ENCODE measurements at places on chromosomes 5 and 9. TPM values are rescaled to one million over a fixed set of nuclear protein-coding genes. Genes with fewer than 3 reads are reported as not detected.

Gene CCL27
- total RNA-seq = 0.43 TPM

Gene FOXI1
- total RNA-seq = not detected

Gene WDR38
- not detected for total RNA-seq

Gene PCDHGA3
- not detected for total RNA-seq

Gene PAM
- total RNA-seq = 65.8 TPM

Gene RAB14
- total RNA-seq = 55.5 TPM

Gene IL9
- total RNA-seq = not detected

Gene GNPDA1
- 82.4 TPM for total RNA-seq

Gene ZNF367
- 29.3 TPM for total RNA-seq

Gene IFNA13
- not detected for total RNA-seq

Gene GPR150
- total RNA-seq = 0.45 TPM

Gene TICAM2
- total RNA-seq = 0.27 TPM

Gene SLC22A4
- 0.74 TPM for total RNA-seq

Gene STC2
- total RNA-seq = 40.9 TPM

Gene TAS2R1
- not detected for total RNA-seq

Gene ZNF658
- 1.6 TPM for total RNA-seq

Gene PIK3R1
- total RNA-seq = 57.6 TPM

Gene PRLR
- total RNA-seq = not detected

Gene ENTPD2
- not detected for total RNA-seq

Gene RASGRF2
- 14.9 TPM for total RNA-seq

Gene TMEFF1
- total RNA-seq = 0.78 TPM

Gene IL3
- 0.25 TPM for total RNA-seq

Gene LOX
- total RNA-seq = not detected

Gene PCDHA9
- not detected for total RNA-seq

Gene KIF4B
- not detected for total RNA-seq

Gene ACOT12
- total RNA-seq = not detected

Gene FOXD4L3
- 0.14 TPM for total RNA-seq

Gene IL7R
- total RNA-seq = 142 TPM

Gene HACD4
- 4.0 TPM for total RNA-seq

Gene SPATA31D4
- not detected for total RNA-seq

Gene GPSM1
- 10.0 TPM for total RNA-seq

Gene DIRAS2
- not detected for total RNA-seq

Gene NINJ1
- 118 TPM for total RNA-seq

Gene C5orf52
- total RNA-seq = not detected

Gene TEX53
- total RNA-seq = not detected

Gene CARD6
- 1.2 TPM for total RNA-seq

Gene TMEM267
- total RNA-seq = 20.0 TPM

Gene GRXCR2
- total RNA-seq = not detected

Gene SLC23A1
- 0.89 TPM for total RNA-seq

Gene TSC1
- total RNA-seq = 23.2 TPM

Gene AFF4
- 19.9 TPM for total RNA-seq

Gene SLC1A1
- 0.29 TPM for total RNA-seq

Gene PDLIM4
- total RNA-seq = not detected

Measured in activated CD8-positive, alpha-beta T cell treated with anti-CD3 and anti-CD28 coated beads for 36 hours (primary cell).